ENCODE measurements at places on chromosomes 13 and 19. TPM values are rescaled to one million over a fixed set of nuclear protein-coding genes. Genes with fewer than 3 reads are reported as not detected.

GFY gene
- total RNA-seq: not detected

PRODH2 gene
- total RNA-seq: not detected

LILRA6 gene
- not detected for total RNA-seq

PAF1 gene
- total RNA-seq: 33.2 TPM

ZSCAN4 gene
- total RNA-seq: not detected

CALM3 gene
- 124 TPM for total RNA-seq

FNDC3A gene
- total RNA-seq: 73.4 TPM

TMEM59L gene
- total RNA-seq: 0.32 TPM
